Mammary epithelial cell (primary cell): ENCODE measurements at places on chromosomes 7 and 10.

DNA sequence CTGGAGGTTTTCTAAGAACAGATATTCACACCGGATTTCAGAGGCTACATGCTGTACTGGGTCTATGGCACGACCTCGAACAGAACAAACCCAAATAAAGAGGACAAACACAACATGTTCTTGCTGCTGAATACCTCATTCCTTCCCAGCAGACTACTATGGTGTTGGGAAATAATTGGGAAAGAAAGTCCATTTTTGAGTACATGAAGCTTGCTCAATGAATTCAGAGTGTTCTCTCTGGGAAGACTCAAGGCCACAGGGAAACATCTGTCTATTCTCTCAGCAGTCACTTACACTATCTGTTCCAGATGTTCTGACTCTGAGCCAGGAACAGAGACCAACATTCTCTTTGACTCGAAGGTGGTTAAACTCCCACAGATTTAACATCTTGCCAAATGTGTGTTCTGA is 30.9 kb downstream of the LAMB1 start:
- DNase-seq = no peak

DNA sequence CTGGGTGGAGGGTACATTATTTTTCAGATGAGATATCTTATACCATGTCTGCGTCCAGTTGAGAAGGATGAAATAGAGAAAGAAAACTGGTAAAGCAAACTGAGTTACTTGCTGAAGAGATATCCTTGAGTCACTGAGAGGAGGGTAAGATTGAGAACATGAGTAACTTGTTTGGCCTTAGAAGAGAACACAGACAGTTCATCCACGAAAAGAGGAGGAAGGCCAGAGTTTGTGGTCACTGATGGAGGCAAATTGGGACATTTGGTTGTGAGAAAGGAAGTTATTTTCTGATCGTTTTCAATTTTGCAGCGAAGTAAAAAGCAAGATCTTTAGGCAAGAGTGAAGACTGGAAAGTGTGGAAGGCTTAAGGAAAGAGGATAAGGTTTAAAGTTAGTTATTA is 15.6 kb downstream of the MBL2 start:
- no peak for DNase-seq

- DNase-seq = no peak
Observed at GRCh38 chr7:130037703-130038102, 13.5 kb downstream of the ZC3HC1 start.

GRCh38 chr7:92034116-92034515 is 93.5 kb downstream of the AKAP9 start:
- DNase-seq = no peak

GRCh38 chr10:34773636-34774630 is 41.2 kb downstream of the PARD3 start:
- no peak for DNase-seq
